ENCODE measurements at places on chromosomes 11 and 22. TPM values are rescaled to one million over a fixed set of nuclear protein-coding genes. Genes with fewer than 3 reads are reported as not detected.

MFRP gene
- not detected for polyA plus RNA-seq

PGA5 gene
- not detected for polyA plus RNA-seq

RAPSN gene
- not detected for polyA plus RNA-seq

IFTAP gene
- polyA plus RNA-seq, result 23.1 TPM

PHLDA2 gene
- polyA plus RNA-seq, result 33.6 TPM

SPI1 gene
- 21.9 TPM for polyA plus RNA-seq

ARHGAP8 gene
- 1.5 TPM for polyA plus RNA-seq

PNPLA5 gene
- not detected for polyA plus RNA-seq

SCARF2 gene
- polyA plus RNA-seq, result 0.13 TPM

TMEM225 gene
- not detected for polyA plus RNA-seq

Data from K562 (cell line).